HCEC 1CT (cell line): ENCODE measurements at places on chromosomes 5 and 9.

DNA sequence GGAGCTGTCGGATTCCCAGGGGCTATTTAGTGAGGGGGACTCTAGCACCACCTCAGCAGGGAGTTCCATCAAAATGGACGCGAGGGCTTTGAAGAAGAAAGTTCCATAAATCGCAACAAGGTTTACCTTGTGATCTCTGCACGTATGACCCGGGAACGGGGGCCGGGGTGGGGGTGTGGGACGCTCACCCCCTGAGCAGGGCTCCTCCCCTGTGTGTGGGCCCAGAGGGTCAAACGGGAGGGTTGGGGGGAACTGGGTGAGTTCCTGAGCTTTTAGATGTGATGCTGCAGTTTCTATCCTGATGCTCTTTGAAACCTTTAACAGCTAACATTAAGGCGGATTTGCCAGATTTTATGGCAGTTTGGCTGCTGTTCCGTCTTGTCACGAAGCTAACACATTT, 18.9 kb upstream of the LRRC14B start:
- no peak for DNase-seq

- DNase-seq: no peak
Measured at GRCh38 chr5:107224272-107224671, 446.5 kb downstream of the EFNA5 start.

- DNase-seq: no peak
Measured at GRCh38 chr5:72063219-72063819, 44.0 kb upstream of the MAP1B start.

DNA sequence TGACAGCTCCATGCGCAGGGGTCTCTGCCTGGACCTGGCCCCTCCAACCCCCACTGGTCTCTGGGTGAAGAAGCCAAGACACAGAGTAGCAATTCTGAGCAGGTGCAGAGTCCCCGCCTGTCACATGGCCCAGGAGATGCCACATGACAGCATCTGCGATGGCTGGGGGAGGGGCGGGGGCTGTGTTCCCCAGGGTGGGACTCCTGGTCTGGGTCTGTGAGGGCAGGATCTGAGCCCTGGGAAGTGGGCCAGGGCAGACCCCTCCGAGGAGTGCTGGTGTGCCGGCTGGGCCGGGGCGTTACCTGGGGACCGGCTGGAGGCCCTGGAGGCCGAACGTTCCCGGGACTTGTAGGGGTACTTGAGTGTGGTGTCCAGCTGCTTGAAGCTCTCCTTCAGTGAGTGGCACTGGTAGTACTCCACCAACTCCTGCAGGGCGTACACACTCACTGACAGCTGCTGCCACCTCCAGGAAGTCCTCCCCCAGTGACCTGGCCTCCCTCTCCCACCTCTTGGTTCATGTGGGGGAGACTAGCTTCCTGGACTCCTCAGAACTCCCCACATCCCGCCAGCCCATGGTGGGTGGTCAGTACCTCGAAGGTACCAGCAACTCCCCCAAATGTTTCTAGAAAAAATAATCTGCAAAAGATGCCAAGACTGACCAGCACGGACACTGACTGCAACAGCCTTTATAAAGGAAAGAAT, 32.1 kb upstream of the SARDH start:
- DNase-seq: no peak

- no peak for DNase-seq
Measured at GRCh38 chr9:82511626-82512025, 523.1 kb downstream of the SPATA31D1 start.

GRCh38 chr5:147446523-147446922, 63.3 kb downstream of the DPYSL3 start:
- DNase-seq: no peak

GRCh38 chr5:172637110-172637580, 3.9 kb upstream of the NEURL1B start:
- no peak for DNase-seq

- no peak for DNase-seq
Measured at GRCh38 chr9:114791736-114792135, 14.1 kb downstream of the TNFSF15 start.

GRCh38 chr5:60586307-60586901, 113.6 kb downstream of the DEPDC1B start:
- peak; percentile 49 for DNase-seq

DNA sequence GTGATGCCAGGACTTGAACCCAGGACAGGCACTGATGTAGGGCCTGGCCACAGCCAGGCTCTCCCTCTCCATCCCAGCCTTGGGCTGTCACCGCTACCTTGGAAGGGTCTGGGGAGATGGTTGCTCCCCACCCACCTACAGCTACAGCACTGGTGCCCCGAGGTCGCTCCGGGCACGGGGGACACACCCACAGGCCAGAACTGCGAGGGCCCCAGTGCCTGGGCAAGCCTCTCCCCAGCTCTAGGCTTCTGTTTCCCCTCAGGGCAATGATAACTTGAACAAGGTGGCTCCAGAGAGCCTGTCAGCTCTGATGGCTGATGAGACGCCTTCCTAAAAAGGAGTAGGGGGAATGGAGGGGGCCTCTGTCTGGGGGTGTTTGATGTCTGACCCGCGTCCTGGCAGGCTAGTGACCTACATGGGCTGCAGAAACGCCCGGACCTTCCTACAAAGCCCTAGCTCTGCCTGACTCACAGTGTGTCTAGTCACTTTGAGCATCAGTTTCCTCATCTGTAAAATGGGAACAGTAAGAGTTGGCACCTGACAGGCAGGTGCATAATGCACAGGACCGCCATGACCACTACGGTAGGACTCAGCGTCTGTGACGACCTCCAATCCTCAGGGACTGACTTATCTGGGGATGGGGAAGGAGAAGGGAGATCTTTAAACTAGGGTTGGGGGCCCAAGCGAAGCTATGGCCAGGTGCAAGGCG, 76.4 kb downstream of the LRSAM1 start:
- DNase-seq: no peak

- DNase-seq: no peak
Measured at GRCh38 chr5:58893551-58893950, 310.7 kb downstream of the RAB3C start.

DNA sequence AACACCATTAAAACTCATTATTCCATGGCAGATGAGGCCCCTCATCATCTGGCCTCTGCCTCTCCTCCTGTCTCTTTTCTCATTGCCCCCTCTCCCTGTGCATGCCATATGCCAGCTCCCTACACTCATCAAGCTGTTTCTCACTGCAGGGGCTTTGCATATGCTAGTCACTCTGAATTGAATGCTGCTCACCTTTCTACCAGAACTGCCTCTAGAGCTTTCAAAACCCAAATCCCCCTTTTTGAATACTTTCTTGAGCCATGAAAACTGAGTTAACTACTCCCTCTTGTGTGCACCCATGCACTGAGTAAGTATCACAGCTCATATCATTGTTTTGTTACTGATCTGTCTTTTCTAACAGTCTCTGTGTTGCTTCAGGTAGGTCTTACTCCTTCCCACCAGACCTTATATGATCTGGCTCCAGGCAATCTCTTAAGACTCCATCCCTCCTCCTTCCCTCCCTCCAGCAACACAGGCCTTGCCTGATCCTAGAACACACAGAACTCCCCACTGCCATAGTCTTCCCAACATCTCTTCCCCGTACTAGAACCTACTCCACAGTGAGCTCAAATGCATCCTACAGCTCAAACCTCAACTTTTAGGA, 60.5 kb downstream of the ASTN2 start:
- no peak for DNase-seq

GRCh38 chr5:50559955-50560354, 106.5 kb upstream of the PARP8 start:
- no peak for DNase-seq
